ENCODE measurements at places on chromosomes 11 and 22. TPM values are rescaled to one million over a fixed set of nuclear protein-coding genes. Genes with fewer than 3 reads are reported as not detected.

BLID gene
- total RNA-seq = not detected

PAX6 gene
- not detected for total RNA-seq

OR10A5 gene
- total RNA-seq = not detected

KRTAP5-9 gene
- 0.27 TPM for total RNA-seq

UBQLN3 gene
- not detected for total RNA-seq

OR10A6 gene
- total RNA-seq = not detected

OR4A47 gene
- not detected for total RNA-seq

ISX gene
- total RNA-seq = not detected

All from activated CD4-positive, alpha-beta memory T cell treated with anti-CD3 and anti-CD28 coated beads for 36 hours (primary cell).